NCI-H226 (cell line): ENCODE measurements at places on chromosomes 6 and 20.

GRCh38 chr20:44157061-44157460 is 29.9 kb downstream of the JPH2 start:
- no peak for DNase-seq

GRCh38 chr6:79665725-79666551 is 34.8 kb downstream of the SH3BGRL2 start:
- no peak for DNase-seq

GRCh38 chr6:112804638-112805330 is 457.7 kb downstream of the RFPL4B start:
- no peak for DNase-seq

GRCh38 chr6:111683749-111684267 is 78.1 kb upstream of the TRAF3IP2 start:
- DNase-seq, result no peak

DNA sequence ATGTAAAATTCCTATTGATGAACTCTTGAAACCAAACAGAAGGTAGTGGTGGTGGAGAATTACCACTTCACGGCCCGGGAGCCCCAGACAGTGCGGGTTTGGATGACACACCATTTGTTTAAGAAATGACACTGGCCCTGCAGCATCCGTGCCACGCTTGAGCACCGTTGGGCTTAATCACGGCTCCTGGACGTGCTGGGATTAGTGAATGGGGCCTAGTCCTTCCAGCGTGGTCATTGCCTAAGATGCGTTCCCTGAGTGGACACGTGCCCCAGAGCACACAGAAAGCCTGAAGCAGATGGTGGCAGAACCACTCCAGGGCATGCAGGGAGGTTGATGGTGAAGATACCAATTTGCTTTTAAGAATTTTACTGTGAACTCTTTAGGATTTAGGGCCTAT is 14.5 kb downstream of the STX16 start:
- no peak for DNase-seq

DNA sequence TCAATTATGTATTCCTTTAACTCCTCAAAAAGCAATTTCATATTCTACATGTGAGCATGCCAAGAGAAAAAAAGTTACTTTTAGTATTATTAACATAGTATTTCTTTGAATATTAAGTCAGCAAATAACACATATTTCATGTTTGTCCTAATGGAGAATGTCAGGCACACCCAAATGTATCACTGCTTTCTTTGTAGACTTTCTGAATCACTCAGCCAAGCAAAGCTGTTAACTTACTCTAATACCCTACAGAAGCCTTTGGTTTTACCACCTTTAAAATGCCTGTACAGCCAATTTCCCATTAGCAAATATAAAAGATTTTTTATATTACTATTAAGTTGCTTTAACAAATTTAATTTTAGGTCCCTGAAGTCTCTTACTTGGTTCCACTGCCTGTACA is 23.8 kb downstream of the FRK start:
- DNase-seq, result no peak

DNA sequence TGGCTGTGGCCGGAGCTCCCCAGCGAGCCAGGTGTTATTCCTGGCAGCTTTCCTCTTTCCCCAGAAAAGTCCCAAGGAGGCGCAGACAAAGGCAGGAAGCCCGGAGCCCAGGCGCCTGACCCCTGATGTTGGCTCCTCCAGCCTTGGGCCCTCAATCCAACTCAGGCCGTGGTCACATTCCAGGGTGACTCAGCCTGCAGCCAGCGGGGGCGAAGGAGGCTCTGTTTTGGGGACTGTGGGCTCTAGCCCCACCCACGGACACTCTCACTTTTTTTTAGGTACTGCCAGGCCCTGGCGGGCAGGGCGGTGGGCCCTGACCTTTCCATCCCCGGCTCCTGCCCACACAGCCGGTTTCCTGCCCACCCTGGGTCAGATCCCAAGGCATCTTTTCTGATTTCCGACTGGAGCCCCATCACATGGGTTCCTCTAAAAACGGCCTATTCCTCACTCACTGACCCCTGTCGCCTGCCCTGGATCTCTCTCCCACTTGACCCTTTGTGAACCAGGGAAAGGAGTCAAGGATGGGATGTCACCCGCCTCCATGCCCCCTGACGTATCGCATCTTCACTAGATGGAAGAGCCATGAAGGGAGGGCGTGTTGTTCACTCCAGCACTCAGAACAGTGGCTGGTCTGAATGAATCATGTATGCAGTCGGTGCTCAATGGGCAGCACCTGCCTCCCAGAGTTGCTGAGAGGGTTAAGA is 5.5 kb downstream of the PTGIS start:
- DNase-seq, result peak; percentile 79

DNA sequence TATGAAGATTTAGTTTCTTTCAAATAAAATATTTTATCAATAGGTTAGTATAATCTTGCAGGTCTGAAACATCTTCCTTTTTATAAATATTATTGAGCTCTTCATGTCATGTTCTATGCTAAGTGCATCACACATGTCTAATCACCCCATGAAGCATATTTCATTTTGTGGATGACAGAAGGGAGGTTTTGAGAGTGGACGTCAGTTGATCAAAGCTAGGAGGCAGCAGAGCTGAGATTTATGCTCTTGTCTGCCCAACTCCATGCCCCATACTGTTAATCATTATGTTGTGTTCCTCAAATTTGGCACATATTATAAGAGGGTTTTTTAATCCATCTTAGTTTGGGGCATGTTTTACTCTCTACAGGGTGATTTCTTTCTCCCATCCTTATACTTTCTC is 22.7 kb downstream of the DSE start:
- DNase-seq, result peak; percentile 9

DNA sequence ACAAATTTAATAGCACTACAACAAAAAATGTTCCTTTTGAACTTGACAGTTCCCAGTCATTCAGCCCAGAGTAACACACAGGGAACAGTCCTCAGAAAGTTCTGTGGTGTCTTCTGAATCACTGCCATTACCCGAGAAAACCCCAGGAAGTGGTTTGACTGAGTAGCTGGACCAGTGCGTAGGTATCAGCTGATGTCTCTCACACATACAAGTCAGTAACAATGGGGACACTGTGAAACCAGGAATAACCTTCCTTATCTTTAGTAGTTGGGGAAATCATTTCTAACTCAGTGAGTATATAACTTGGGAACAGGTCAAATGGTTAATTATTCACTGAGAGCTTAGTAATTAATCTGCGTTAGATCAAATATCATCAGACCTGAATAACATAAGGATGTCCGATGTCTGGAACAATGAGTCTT is 73.1 kb downstream of the HIVEP2 start:
- peak; percentile 54 for DNase-seq

DNA sequence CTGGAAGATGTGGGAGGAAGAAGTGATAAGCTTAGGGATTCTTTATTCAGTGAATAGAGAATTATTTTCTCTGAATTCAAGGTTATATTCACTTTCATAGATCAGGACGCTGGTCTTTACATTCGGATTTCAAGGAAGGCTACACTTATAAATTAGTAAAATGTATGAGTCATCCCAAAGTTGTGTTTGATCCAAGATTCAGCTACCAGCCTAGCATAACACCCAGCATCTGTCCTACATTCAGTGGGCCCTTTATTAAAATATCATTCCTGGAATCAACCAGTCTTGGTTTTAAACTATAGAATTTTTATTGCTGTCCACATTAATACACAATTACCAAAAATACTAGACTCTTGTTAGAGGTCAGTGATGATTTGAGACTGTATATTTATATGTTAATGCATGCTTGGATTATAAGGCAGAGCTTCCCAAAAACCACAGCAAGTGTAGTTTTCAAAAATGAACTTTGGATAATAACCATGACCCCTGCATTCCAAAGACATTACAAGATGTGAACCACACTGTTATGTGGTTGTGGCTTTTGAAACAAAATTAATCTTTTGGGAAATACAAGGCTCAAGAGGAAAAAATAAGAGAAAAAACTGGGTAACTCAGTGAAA is 210.7 kb upstream of the CNR1 start:
- DNase-seq, result peak; percentile 80

DNA sequence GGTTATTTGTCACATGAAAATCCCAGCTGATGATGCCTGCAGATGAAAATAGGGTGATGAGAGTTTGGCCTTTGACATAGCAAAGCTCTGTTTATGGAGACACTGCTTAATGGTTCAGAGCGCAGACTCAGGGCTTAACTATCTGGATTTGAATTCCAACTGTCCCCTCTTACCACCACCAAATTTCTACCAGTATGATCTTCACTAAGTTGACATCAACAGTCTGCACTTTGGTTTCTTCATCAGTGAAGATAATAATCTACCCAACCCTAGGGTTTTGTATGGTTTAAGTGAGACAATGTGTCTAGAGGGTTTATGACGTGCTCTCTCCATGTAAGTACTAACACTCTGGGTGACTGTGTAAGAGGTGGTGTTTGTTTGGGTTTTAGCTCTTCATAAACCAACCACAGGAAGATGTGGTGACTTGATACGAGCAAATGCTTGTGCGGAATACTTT is 151.4 kb upstream of the TNFAIP3 start:
- peak; percentile 0 for DNase-seq

GRCh38 chr6:43847741-43848630 is 78.0 kb downstream of the VEGFA start:
- DNase-seq, result no peak
